Adrenal gland (tissue), 19 donors: ENCODE measurements at places on chromosomes 5 and 9.

- no peak for DNase-seq
Measured at GRCh38 chr9:127280880-127281660, 16.5 kb downstream of the GARNL3 start.

- no peak for DNase-seq
Measured at GRCh38 chr9:4530375-4530774, 40.1 kb downstream of the SLC1A1 start.

GRCh38 chr5:9421884-9422283 lies 124.0 kb downstream of the SEMA5A start:
- no peak for DNase-seq

- no peak for DNase-seq
Measured at GRCh38 chr5:1268666-1269065, 26.2 kb downstream of the TERT start.

GRCh38 chr9:31590091-31590490 lies 794.4 kb upstream of the ACO1 start:
- DNase-seq: no peak

GRCh38 chr5:175692996-175693710 lies 35.3 kb downstream of the HRH2 start:
- peak; percentile 33 for DNase-seq

DNA sequence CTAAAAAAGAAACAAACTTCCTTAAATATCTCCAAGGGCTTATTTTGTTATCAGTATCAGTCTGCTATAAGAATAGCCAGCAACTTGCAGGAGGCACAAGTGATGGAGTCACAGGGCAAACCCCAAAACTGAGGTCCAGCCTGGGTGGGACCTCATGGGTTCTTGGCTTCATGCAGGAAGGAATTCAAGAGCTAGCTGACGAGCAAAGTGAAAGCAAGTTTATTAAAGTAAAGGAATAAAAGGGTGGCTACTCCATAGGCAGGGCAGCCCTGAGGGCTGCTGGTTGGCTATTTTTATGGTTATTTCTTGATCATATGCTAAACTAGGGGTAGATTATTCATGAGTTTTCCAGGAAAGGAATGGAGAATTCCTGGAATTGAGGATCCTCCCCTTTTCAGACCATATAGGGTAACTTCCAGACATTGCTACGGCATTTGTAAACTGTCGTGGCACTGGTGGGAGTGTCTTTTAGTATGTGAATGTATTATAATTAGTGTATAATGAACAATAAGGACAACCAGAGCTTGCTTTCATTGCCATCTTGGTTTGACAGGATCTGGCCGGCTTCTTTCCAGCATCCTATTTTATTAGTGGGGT lies 231.9 kb downstream of the ADAMTSL1 start:
- DNase-seq: no peak
